Activated naive CD4-positive, alpha-beta T cell treated with Interleukin-2 at 50 U/mL for 16 hours (primary cell): ENCODE measurements at places on chromosomes 7 and 10.

GRCh38 chr10:63267414-63268148 is 134.5 kb downstream of the NRBF2 start:
- no peak for DNase-seq

DNA sequence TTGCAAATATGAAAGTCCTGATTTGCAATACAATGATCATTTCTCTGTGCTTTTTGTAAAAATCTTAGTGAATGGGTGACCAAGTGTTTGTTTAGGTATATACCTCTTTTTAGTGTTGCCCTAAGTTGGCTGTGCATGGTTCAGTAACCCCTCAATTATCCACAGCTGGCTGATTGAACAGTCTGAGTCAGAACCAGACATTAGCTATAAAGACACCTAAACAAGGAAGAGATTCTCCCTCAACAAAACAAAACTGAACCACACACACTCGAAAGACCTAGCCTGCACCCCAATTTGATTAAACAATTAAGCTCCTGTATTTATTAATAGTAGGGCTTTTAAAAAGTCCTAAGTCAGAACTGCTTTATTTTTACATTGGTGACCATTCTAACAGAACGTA is 2.8 kb downstream of the RSBN1L start:
- no peak for DNase-seq

DNA sequence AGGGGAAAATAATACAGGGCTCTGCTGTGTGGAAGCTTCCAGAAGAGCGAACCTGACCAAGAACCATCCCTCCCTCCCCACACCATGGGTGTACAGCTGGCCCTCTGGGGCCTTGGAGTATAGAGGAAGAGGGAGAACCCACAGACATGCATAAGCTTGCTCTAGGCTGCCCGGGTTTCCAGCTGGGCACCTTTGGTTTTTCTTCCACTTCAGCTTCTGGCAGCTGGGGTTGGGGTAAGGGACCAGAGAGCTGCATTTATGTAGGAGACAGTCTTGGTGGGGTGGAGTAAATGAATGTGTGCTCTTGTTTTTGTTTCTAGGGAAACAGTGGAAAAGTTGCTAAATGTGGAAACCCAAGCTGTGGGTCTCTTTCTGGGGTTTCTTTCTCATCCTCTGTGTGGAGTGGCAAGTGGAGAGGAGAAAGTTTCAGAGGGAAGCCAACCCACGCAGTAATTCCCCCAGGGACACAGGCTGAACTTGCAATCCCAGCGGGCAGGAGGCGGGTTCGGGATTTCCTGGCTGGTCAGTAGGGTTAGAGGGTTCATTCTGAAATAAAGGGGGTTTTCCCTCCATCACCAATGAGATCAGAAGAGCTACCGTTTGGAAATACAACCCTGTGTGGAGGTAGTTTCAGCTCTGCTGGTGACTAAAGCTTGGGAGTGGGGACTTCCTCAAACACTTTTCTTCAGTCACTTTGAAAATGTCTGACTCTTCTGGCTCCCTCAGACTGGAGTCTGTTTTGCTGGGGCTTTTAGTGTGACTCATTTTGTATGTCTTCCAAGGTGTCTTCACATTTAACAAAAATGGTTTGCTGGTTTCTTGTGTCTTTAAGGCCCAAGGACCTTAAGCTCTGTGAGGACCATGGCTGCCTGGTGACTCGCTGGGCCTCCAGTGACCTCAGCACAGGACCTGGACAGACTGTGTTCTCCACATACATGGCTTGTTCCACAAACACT is 22.2 kb upstream of the SRGN start:
- DNase-seq = peak; percentile 63

DNA sequence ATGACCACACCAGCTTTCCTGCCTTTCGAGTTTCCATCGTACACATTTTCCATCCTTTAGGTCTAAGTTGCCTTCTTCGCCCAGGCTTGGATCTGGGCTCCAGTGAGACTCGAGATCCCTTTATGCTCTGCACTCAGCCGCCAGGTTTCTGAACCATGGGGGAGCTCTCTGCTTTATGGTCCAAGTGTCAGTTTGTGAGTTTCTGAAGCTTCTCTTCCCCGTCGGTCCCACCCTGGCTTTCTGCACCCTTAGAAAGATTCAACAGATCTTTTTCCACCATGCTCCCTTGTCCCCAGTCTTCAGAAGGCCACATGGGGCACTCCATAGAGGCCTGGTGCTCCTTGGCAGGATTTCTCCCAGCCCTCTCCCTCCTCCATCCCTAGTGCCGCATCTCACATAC is 402.0 kb downstream of the PTPRN2 start:
- DNase-seq = no peak

- DNase-seq = no peak
Measured at GRCh38 chr7:46810986-46811385, 770.9 kb downstream of the TNS3 start.

- peak; percentile 55 for DNase-seq
Measured at GRCh38 chr10:77173615-77174461, 463.8 kb downstream of the KCNMA1 start.

DNA sequence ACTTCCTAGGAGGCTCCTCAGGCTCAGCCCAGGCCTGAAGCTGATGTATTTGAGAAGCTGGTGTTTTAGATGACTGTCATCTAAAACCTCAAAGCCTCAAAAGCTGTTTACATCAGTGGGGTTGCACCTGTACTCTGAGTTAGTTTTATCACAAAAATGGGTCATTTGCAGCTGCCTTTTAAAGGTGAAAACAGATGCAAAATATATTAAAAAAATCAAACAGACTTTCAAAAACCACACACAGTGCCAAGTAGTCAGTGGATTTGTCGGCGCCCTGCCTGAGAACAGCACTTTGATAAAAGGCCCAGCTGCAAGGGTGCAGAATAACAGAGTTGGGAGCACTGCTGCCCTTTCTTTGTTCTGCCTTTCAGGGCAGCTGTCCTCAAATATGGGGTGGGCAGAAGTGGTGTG is 103.0 kb downstream of the VOPP1 start:
- DNase-seq = no peak

DNA sequence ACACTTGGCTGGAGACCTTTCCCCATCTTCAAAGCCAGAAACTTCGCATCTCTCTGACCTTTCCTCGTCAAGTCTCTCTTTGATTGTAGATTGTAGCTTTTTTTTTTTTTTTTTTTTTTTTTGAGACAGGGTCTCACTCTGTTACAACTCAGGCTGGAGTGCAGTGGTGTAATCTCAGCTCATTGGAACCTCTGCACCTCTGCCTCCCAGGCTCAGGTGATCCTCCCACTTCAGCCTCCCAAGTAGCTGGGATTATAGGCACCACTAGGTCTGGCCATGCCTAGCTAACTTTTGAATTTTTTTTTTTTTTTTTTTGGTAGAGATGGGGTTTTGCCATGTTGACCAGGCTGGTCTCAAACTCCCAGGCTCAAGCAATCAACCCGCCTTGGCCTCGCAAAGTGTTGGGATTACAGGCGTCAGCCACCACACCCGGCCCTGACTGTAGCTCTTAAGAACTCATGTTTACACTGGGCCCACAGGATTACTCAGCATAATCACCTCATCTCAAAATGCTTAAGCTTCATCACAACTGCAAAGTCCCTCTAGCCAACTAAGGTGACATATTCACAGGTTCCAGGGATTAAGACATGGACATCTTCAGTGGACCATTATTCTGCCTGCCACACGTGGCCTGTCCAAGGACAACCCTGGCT is 11.7 kb downstream of the POLL start:
- DNase-seq = no peak

GRCh38 chr7:128063088-128063487 is 31.9 kb upstream of the LRRC4 start:
- DNase-seq = no peak

DNA sequence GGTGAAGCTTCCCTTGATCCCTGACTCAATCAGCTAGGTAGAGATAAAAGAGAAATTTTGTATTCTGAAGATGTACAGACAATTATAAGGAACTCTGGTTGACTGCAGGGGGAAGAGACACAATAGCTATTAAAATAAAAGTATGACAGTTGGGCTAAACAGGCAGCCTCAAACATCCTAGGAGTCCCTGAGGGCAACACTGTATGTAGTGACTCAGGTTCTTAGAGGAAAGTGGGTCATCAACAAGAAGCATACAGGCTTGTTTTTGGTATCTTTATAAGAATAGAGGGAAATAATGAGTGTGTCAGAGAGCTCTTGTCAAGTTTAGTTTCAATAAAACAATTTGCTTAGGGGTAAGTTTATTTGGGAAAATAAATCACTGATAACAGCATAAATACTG is 150.3 kb downstream of the AUTS2 start:
- no peak for DNase-seq

- DNase-seq = no peak
Measured at GRCh38 chr7:139203992-139204391, 27.0 kb upstream of the UBN2 start.
